Forelimb muscle (tissue), 1 donor: ENCODE measurements at places on chromosomes 7 and 10.

DNA sequence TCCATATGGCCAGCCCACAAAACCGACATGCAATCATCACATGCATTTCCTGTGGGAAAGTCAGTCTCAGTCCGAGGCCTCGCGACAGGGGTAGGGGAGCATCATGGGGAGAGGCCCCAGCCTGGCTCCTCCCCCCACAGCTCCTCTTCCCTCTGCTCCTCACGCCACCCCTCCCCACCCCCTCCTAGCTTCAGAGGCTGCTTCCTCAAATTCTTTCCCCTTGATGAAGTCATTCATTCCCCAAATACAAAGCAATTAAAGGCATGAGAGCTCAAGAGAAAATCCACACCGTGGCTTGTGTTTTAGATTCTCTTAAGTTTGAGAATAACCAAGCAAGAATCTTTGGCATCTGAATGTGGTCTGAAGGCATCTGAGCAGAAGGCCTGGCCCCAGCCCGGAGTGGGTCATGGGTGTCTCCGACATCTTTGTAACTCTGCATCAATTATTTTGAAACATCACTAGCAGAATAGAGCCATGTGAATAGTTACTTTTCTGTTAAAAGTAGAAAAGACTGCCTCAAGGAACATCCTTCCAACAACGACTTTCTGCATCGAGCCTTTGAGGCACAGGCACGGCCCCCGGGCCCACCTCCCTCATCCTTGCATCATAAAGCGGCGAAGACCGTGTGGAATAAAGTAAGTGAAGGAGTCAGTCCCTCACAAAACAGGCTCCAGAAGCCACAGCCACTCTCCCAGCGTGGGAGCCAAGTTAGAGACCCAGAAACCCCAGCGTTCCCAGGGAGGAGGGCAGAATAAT is 90.9 kb downstream of the DIP2C start:
- DNase-seq, result no peak

- DNase-seq, result no peak
Measured at GRCh38 chr7:149496642-149497391, 792 bp downstream of the ZNF746 start.

DNA sequence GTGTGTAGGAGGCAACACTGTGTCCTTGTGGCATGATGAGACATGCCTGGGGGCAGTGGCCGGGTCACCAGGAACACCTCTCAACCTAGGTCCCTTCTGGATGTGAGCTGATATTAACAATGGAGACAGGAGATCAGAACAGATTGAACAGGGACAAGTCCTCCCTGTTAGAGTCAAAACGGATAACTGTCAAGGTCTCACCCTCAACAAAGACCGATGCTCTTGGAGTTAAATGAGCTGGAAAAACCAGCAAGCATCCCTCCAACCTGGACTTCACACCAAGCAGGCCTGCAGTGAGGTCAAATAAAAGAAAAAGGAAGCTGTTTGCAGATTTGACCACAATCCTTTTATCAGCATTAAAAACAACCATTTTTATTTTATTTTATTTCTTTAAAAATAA is 49.0 kb downstream of the SLIT1 start:
- DNase-seq, result no peak

GRCh38 chr10:103227416-103227815 is 18.3 kb upstream of the RPEL1 start:
- DNase-seq, result no peak

DNA sequence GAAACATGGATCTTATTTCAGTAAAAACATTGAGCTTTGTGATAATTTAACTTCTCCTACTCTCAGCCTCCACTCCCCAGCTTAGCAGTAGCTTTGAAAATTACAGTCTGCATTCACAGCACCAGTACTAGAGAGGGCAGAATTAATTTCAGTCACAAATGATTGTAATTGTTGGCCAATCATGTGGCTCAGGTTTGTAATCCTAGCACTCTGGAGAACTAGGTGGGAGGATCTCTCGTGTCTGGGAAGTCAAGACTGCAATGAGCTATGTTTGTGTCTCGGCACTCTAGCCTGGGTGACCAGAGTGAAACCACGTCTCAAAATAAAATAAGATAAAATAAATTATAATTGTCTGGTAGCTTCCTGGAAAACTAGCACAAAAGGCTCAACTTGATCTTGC is 620.9 kb downstream of the TNS3 start:
- DNase-seq, result no peak

GRCh38 chr7:132429181-132429580 is 147.1 kb downstream of the PLXNA4 start:
- DNase-seq, result no peak

- no peak for DNase-seq
Measured at GRCh38 chr7:38306914-38307313, 33.5 kb upstream of the TARP start.

GRCh38 chr7:155471718-155472117 is 13.8 kb downstream of the EN2 start:
- DNase-seq, result no peak

- no peak for DNase-seq
Measured at GRCh38 chr7:55774327-55775050, 88.1 kb downstream of the SEPTIN14 start.

GRCh38 chr10:70359017-70359550 is 23.3 kb downstream of the LRRC20 start:
- no peak for DNase-seq

DNA sequence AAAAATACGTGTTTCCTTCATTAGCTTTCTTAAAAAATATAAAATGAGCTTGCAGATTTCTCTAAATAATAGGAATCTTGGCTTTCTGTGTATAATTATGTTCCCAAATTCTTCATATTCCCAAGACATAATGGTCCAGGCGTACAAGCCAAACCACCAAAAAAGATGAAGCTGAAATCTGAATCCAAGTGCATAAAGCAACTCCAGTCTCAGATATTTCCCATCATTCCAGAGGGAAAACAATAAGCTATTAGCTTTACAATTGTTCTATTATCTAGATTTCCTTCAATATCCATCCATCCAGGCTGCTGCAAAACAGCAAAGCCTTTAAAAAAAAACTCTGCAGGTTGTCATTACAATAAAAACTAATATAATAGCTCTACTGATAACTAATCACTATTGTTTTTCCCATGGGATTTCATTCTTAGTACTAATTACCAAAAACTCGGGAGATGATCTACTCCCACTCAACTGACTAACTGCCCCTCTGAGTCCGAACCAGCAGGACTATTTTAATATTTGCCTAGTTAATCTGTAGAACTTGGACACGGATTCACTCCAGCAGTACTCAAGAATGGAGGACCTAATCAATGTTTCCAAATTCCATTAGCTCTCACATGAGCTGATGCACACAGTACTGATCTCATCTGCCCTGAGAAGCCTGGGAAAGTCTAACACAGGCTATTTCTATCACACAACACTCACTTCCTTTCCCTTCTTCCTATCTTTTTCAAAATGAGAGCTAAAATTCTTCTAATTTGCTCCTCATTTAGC is 108.9 kb upstream of the ASAH2 start:
- DNase-seq, result peak; percentile 71

DNA sequence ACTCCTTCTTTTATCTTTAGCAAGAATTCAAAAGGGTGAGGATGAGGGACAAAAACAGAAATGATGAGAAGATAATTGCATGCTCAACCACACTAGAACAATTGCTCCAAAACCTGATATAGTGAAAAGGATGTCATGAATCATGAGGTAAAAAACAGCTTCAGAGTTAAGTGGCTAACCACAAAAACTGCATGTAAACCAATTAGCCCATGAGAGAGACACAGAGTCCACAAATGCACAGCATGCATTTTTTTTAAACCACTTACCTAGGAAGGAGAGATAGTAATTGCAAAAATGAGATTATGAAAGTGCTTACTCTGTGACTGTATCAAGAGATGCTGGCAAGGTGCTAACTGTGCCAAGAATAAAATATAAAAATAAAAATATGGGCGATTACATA is 132.9 kb downstream of the MBL2 start:
- DNase-seq, result no peak

DNA sequence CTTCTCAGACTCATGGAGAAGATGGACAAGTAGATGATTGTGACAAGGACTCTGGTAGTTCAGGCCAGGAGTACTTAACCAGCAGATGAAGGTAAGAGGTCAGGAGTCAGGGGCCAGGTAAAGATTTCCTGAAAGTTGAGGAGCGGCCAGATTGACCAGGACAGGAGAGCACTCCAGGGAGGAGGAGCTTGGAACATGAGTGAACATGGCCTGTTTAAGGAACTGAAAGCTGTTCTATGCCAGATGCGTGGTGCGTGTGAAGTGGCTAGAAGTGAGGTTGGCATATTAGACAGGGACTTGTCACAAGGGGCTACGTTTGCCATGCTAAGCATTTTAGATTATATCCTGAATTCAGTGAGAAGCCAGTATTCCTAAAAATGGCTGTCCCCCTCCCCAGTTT is 157.2 kb downstream of the WNT2 start:
- no peak for DNase-seq

- DNase-seq, result no peak
Measured at GRCh38 chr7:138127996-138128395, 51.7 kb downstream of the AKR1D1 start.

GRCh38 chr7:50671386-50671785 is 106.2 kb upstream of the DDC start:
- DNase-seq, result no peak

GRCh38 chr7:139603282-139603681 is 79.8 kb downstream of the CLEC2L start:
- no peak for DNase-seq

- peak; percentile 60 for DNase-seq
Measured at GRCh38 chr7:106421181-106421762, 136.5 kb upstream of the NAMPT start.

GRCh38 chr7:26794541-26794940 is 69.8 kb downstream of the SKAP2 start:
- DNase-seq, result no peak

DNA sequence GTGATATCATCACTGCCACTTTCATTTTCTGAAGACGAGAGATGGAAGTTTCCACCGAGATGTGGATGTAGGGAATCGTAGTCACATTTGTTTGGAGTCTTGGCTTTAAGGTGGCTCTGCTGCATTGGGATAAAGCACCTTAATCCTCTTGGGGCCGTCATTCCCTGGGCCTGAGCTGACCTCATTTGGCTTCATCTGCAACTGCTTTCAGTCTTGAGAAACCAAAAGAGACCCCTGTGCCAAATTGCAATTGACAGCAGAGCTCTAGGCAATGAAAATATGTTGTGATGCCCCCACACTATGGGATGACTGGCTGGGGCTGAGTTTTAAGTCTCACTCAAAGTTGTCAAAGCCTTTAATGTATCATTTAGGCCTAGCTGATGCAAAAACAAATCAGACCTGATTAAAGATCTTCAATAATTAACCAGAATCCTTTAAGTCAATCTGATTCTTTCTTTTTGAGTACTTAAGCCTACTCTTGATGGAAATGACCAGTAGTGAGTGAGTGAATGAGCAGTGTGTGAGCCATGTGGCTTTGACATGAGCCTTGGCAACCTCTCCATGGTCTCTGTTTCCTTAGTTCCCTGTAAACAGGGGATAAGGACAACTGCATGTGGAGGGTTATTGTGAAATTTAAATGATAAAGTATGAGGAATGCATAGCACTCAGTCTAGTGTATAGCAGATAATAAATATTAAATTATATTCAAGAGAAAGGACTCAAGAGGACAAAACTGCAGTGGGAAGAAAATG is 155.0 kb downstream of the BMPER start:
- DNase-seq, result no peak

DNA sequence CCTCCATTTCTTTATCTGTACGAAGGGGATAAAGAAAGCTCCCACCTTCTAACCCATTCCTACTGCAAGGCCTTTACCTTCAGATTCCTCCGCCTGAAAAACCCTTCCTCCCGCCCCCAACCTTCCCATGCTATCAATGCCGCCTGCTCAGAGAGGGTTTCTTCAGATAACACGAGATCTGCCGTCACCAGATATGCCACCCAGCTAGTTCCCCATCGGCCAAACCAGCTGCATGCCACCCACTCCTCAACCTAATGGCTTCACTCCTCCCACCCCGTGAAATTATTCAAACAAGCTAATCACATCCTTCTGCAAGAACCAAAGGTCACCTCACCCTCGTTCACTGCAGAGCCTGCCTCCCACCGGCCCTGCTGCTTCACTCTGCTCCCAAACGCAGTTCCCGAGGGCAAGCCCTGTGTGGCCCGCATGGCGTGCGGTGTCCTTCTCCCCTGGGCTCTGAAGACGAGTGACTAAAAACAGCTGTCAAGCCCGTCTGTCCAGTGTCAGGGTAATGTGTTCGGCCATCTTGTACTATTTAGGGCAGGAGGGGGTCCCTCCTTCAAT is 46.8 kb upstream of the TMEM213 start:
- DNase-seq, result no peak

- DNase-seq, result no peak
Measured at GRCh38 chr7:159078911-159079270, 65.8 kb downstream of the VIPR2 start.

DNA sequence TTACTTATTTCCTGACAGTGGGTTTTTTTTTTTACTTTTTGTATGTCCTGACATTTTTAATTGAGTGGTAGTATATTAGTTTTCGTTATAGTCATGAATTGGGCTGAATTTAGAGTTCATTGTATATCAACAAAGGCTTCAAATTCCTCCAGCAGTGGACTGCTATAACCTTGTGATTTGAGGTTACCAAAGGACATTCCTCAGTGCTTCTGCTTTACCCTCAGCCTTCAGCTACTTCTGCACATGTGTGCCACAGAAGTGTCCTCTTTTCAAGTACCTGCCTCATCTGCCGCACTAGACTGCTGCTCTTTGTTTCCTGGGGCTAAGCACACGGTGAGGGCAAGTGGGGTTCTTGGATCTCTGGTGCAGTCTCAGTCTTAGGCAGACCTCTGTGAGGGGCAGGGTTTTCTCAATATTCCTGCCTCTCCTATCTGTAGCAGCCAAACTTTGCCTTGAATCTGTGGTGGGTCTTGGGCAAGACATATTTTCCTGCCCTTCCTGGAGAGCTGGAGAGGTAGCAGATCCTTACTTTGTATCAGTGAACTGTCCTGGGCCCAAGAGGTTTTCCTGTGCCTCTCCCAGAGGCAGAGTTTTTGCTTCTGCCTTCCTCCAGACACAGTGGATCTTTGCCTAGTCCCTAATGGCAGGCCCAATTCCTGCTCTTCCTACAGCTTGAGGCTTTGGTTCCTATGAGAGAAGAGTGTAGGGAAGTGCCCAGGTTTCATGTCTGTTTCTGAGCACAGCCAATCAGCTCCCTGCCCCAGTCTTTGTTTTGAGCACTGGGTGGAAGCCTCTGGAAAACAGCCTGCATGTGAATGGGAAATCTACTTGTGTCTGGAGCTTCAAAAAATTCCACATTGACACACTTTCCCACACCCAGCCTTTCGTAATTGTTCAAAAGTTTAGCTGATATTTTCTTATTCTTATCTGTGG is 39.0 kb upstream of the STRIP2 start:
- DNase-seq, result no peak

DNA sequence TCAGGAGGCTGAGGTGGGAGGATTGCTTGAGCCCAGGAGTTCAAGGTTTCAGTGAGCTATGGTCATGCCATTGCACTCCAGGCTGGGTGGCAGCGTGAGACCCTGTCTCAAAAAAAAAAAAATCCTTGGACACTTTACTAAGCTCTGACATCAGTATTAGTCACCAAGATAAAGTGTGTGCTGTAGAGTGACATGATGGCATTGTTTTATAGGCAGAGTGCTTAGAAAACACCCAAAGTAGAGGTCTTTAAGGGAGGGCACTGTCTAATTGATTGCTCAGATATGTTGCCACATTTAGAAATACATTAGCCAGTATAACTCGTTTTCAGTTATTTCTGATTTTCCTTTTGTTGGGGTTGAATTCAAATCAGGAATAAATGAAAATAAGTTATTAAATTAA is 235.9 kb downstream of the REEP3 start:
- DNase-seq, result no peak
